ENCODE measurements at places on chromosomes 5 and 9.
A peak's percentile ranks its signal among the peaks of the same experiment; 100 is the strongest.

GRCh38 chr5:32639943-32640342 lies 54.6 kb downstream of the SUB1 start:
- no peak for DNase-seq

GRCh38 chr9:72952914-72953313 lies at the start of gene ALDH1A1:
Gene ALDH1A1 (minus strand): TSS chr9:72953053. CDS start chr9:72953000, 53 bp downstream.
- peak; percentile 77 for DNase-seq

GRCh38 chr9:123309611-123310010 lies 41.2 kb upstream of the STRBP start:
- no peak for DNase-seq

- DNase-seq: no peak
These were observed 67.5 kb upstream of the MAMDC2 start for GRCh38 chr9:69976152-69976551.

DNA sequence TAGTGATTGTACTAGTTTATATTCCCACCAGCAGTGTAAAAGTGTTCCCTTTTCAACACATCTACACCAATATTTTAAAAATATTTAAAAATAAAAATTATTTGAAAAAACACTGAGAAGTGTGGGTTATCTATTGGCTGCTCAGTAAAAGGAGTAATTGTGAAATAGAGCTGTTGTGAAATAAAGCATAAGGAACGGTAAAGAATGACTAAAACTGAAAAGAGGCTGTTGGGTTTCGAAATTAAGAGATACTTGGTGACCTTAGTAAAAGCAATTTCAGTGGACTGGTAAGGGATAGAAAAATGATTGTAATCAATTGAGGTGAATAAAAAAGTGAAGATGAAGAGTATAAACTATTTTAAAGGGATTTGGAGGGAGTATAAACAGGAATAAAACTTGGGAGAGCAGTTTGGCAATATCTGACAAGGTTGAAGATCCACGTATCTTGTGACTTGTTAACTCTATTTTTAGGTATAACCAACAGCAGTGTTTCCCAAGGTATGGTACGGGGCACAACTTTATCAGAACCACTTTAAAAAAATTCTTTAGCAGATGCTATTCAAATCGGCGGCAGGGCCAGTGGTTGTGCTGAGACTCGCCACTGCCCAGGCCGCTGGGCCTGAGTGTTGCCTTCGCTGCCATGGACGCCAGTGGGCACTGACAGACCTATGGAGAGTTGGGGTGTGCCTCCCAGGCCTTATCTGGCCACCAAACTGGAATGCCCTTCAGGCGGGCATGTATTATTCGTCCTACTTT lies 63.3 kb downstream of the TMEM38B start:
- no peak for DNase-seq

DNA sequence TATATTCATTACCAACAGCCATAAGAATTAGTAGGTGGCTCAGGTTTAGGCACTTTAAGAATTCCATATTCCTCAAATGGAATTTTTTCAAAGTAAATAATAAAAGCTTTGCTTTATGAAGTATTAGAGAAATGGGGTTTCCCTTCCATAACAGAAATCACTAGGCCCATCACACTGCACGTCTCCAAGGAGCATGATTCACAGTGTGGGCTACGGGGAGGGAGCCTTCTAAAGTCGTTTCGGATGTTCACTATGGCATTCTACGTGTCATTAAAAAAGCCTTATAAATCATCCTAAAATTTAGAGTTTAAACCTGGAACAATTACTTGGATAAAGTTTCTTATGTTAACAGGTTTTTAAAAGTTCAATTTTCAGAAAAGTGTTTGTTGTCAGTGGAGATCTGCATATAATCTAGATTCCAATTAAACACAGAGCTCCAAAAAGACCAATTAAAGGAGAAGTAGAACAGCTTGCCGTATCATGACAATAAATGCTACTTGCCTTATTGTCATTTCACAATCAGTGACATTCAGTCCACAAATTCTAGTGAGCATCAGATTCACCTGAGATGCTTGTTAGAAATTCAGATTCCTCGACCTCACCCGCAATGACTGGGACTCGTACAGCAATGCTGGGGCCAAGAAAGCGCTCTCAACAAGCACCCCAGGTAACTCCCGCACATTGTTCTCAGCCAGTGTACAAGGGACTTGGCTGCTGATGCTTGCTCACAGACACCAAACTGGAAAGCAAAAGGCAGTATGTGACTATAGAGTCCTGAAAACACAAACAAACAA lies 115.7 kb downstream of the NFIB start:
- no peak for DNase-seq

DNA sequence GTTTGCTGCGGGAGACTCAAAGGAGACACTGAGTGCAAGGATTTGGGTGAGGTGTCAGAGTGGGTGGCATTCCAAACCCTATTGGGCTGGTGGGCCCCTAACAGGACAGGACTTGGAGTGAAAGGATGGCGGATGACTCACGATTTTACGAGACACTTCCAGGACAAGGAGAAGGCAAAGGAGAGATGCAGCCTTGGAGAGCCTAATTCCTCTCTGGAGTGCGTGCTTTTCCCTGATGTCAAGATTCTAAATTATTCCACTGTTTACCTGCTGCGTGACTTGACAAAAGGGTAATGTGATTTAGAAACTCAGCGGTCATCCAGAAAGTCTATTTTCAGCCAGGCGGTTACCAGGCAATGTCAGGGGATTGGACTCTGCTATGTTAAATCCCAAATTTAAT lies 41.6 kb upstream of the CD180 start:
- no peak for DNase-seq

- DNase-seq: no peak
These were observed 196.3 kb downstream of the MEF2C start for GRCh38 chr5:88686726-88687125.

DNA sequence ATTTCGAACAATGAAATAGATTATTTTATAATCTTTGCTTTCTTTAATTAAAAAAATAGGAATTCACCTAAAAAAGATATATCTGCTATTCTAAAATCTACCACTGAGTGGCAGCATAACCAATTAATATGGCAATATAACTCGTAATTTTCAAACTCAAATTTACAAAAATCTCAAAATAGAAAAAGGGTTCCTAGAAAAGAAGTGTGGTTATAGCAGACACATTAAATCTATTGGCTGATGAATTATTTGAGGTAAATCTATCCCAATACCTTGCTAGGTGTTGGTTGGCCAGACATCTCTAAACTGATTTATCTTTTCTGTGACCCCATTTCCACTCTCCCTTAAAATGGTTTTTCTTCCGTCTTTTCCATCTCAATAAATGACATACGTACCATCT lies 30.2 kb upstream of the NRG2 start:
- DNase-seq: peak; percentile 9
